Stimulated activated CD8-positive, alpha-beta memory T cell treated with anti-CD3 and anti-CD28 coated beads, Interleukin-15, amount 100 ng/mL, for 48 hours (primary cell): ENCODE measurements at places on chromosomes 5 and 9.

DNA sequence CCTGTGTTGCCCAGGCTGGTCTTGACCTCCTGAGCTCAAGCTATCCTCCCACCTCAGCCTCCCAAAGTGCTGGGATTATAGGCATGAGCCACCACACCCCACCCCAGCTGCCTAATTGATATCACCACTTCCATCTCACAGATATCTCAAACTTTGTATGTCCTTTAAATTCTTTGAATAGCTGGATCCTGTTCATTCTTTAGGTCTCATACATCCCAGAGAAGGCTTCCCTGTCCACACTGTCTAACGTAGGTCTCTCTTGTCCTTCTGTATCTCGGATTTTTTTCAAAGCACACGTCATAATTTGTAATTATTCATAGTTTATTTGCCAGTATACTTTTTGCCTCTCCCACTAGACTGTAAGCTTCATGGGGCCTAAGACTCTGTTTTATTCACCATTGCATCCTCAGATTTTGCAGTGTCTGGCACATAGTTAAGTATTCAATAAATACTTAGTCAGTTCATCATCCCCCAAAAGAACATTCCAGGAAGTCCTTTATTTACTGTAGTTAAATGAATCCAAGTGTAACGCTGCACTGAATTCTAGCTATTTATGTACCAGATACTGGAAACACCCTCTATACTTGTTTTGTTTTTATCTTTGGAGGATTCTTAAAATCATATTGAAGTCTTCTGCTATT, 10.5 kb downstream of the ARSK start:
- DNase-seq: no peak

DNA sequence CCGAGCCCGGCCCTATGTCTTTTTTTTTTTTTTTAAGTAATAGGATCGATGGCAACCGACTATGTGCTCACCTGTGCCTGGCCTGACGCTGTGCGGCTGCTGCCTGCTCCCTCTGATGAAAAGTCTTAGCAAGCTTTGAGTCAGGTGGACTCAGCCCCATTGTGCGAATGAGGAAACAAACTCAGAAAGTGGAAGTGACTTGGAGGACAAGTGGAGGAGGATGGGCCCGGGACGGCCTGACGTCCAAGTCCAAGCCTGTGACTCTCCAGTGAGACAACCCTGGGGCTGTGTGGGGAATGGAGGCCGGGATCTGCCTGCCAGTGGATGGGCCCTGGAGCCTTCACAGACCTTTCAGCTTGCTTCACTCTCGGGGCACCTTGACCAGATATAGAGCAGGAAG, 57.9 kb downstream of the EXD3 start:
- no peak for DNase-seq

DNA sequence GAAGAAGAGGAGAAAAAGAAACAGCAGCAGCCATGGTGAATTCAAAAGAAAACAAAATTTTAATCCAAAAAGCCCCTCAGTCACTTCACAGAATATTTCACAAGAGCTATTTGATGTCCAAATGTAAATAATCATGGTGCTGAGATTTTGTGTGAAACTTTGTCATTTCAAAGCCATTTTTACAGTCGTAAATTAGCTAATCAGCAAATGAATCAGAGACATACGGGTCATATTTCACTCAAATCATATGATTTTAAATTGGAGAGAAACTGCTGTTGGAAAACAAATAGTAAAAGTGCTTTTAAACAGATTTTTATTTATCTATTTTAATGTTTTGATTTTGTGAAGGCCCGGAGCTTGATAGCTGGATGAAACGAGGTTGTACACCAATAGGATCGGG, 101.4 kb upstream of the SMIM23 start:
- no peak for DNase-seq

DNA sequence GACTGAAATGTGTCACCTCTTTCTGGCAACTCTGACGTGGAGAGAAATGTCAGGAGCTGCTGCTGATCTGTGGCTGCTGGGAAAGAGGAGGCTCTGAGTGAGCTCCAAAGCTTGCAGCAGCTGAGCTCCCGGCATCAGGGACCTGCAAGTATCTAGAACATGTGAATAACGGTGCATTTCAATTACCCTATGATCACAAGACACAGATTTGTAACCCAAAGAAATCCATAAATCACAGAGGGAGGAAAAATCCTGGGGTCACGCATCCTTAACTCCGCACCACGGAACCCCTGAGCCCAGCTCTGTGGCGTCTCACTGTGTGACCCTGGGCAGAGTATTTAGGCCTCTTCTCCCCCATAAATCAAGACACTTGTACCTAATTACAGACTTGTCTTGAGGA, 139.8 kb downstream of the IRX2 start:
- DNase-seq: no peak

GRCh38 chr9:125994066-125994943, 247.1 kb downstream of the PBX3 start:
- no peak for DNase-seq

GRCh38 chr5:170638051-170638450, 134.2 kb downstream of the KCNIP1 start:
- DNase-seq: no peak

GRCh38 chr9:69065660-69066059, 30.1 kb downstream of the FXN start:
- DNase-seq: no peak

GRCh38 chr5:96718635-96719077, 56.5 kb downstream of the CAST start:
- DNase-seq: no peak

GRCh38 chr9:15842051-15842450, 289.2 kb downstream of the CCDC171 start:
- no peak for DNase-seq

DNA sequence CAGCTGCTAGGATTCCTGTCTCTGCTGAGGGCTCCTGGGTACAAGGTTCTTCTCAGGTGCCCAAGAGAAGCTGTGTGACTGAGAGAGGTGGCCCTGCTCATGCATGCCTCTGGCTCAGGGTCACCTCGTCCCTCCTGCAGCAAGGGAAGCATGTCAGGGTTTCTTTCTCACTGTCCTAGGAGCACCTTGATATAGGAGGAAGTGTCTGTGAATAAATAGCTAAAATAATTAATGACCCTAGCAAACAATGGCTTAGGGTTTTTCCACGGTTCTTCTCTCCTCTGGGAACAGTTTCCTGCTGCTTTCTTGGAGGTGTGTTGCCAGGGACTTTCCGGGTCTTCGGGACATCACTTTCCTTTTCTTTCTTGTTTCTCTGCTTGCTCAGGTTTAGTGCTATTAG, 87.2 kb downstream of the ARHGAP26 start:
- DNase-seq: no peak

GRCh38 chr9:129665389-129665775, at the start of gene PRRX2:
Gene PRRX2 (plus strand): TSS chr9:129665647. CDS start chr9:129665868, 221 bp downstream.
- DNase-seq: peak; percentile 32

DNA sequence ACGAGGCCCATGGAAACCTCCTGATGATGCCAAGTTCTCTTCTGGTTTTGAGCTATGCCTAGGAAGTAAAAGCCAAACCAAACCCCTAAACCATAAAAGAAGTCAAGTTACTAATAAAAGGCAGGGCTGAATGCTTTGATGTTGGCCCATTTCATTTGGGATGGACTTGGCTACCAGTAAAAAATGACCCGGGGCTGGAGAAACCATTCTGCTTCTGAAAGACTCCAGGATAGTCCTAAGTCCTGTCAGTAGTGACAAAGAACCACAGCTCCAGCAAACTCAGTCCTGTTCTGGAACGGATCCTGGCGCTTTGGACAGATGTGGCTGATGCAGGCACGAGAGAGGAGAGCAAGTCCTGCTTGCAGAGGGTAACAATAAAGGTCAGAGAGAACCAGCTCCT, 68.6 kb downstream of the SH3PXD2B start:
- no peak for DNase-seq

- no peak for DNase-seq
Observed at GRCh38 chr5:144711172-144711571, 540.5 kb downstream of the KCTD16 start.

- no peak for DNase-seq
Observed at GRCh38 chr5:17178373-17178675, 39.1 kb upstream of the BASP1 start.

- DNase-seq: no peak
Observed at GRCh38 chr9:21873540-21874221, 71.2 kb downstream of the MTAP start.

GRCh38 chr5:135437796-135438560, 9.2 kb downstream of the DCANP1 start:
- DNase-seq: no peak

- no peak for DNase-seq
Observed at GRCh38 chr5:125584140-125584520, 837.7 kb upstream of the ZNF608 start.

- peak; percentile 74 for DNase-seq
Observed at GRCh38 chr5:134873987-134874830, at the start of gene TXNDC15. Gene TXNDC15 (plus strand): TSS chr5:134874371. CDS start chr5:134874428, 57 bp downstream.

DNA sequence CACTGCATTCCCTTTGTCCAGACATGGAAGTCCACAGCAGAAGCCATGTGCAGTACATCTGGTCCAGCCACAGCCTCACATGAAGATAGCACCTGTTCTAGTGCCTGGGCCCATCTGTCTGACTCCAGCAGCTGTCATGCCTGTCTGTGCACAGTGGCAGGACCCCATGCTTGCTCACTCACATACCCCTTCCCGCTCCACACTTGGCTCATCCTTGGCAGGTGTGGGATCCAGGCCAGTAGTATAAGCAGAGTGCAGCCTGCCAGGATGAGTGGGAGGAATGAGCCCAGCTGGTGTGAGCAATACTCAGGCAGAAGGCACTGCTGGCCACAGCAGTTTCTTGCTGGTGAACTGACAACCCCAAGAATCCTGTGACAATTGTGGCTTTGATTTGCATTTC, 168.0 kb downstream of the PRDM9 start:
- DNase-seq: no peak

GRCh38 chr9:77453825-77454647, 194.1 kb downstream of the GNA14 start:
- no peak for DNase-seq

DNA sequence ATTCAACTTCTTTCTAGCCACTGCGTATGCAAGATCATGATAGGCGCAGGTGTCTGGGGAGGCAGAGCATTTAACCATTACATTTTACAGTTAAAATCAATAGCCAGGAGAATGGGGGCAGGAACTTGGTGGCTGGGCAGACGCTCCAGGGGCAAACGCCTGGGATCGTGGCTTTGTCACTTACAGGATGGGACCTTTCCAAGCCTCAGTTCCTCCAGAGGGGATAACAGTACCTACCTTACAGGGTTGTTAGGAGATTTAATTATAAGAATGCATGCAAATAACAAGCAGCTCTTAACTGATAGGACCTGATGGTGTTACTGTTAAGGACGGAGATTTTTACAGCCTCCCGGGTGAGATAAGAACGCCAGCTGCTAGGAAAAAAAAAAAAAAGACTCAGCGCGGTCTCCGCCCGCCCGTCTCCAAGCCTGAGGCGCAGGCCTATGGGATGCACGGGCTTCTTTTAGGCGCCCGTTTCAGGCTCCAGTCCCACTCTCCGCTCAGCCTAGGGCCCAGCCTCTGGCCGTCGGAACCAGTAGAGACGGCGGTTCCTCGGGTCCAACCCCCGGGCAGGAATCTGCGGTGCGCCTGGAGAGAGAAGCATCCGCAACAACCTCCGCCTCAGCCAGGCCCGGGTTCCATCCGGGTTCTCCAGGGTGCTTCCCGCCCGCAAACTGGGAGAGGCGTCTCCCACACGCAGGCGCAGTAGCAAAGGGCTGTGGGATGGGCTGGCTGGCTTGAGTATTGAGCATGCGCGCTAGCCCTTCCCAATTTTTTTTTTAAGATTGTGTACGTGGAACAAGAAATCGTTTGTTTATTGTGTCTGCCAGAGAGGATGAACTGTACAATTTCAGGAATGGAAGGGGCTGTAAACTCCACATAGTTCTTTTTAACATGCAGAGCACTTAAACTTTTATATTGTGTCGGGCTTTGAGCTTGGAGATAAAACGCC, at the start of gene FAM200C:
Gene FAM200C, minus strand, starts transcription at position 653 of the 952 bp plus-strand sequence. CDS start 4,564 bp downstream, outside the sequence.
- peak; percentile 63 for DNase-seq

- no peak for DNase-seq
Observed at GRCh38 chr5:138910546-138911185, 35.5 kb upstream of the LRRTM2 start.

- no peak for DNase-seq
Observed at GRCh38 chr9:79776581-79776980, 204.8 kb downstream of the TLE4 start.

GRCh38 chr9:122332083-122332482, 38.7 kb upstream of the PTGS1 start:
- no peak for DNase-seq

DNA sequence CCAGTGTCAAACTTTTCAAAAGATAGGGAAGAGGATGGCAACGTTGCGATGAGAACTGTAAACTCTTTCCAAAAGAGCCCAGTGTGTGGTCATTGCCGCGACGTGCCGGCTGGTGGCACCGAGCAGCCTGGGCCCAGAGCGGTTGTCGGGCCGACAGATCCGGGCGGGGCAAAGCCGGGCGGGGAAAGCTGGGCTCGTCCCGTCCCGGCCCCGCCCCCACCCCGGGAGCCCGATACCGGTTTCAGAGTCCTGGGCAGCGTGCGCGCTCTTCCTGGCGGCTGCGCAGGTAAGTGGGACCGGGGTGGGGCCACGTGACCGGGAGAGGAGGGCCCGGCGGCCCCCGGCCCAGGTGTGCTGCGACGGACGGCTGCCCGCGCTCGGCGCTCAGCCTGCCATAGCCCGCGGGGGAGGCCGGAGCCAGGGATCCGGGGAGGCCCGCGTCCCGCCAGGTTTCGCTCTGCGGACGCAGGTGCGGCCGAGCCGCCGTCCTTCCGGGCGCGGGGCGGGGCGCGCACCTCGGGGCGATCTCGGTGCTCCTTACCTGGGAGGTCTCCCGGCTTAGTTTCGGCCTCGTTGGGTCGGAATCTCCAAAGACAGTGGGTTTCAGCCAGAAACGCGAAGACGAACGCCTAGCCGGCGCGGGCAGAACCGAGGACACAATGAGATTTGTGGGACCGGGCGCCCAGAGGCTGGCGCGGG, at the start of gene MARVELD2:
Gene MARVELD2, plus strand, starts transcription at position 232 of the 699 bp plus-strand sequence. CDS start 4,270 bp downstream, outside the sequence.
- peak; percentile 5 for DNase-seq

GRCh38 chr9:27496135-27496504, 28.0 kb upstream of the IFNK start:
- no peak for DNase-seq

DNA sequence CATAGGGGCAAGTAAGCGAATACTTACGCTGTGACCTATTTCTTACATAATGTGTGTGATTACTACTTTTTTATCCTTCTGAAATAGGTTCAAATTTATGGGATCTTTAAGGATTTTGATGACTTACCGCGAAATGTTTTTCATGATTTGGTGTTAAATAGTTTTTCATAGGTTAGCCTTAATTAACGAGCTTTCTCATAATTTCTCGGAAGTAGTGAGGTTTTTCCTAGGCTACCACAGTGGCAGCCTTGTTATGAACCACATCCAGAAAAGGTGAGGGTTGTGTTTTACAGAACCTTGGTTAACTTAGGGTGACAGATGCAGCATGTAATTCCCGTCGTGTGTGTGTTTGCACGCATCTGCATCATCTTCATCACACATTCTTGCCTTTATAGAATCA, 1.3 kb downstream of the SH3GL2 start:
- DNase-seq: no peak

- no peak for DNase-seq
Observed at GRCh38 chr9:89732295-89732938, 127.6 kb downstream of the GADD45G start.

DNA sequence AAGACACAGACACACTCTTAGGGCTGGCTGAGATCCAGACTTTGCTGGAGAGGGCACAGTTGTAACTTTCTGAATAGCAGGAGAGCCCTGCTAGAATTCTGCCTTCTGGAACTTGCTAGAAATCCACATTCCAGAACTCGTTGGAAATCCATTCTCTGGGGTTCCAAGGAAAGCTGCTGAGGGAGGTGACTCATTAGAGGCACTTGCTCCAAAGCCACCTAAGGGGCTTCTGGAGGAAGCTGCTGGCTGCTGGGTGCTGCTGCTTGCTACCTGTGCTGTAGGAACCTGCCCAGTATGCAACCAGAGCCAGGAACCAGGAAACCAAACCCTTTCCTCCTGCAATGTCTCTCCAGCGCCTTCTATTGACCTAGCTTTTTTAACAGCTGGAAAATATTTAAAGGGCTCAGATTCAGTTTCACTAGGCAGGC, 4.1 kb upstream of the TLE4 start:
- DNase-seq: no peak
